ENCODE measurements at places on chromosomes 3 and 15. TPM values are rescaled to one million over a fixed set of nuclear protein-coding genes. Genes with fewer than 3 reads are reported as not detected.

The RBMS3 gene
- polyA plus RNA-seq, result 2.3 TPM

The CD86 gene
- polyA plus RNA-seq, result 2.9 TPM

The OCA2 gene
- 0.08 TPM for polyA plus RNA-seq

The C3orf20 gene
- polyA plus RNA-seq, result 0.02 TPM

The CASR gene
- not detected for polyA plus RNA-seq

The RFTN1 gene
- polyA plus RNA-seq, result 24.2 TPM

The ZMYND10 gene
- 0.10 TPM for polyA plus RNA-seq

The NPAP1 gene
- polyA plus RNA-seq, result not detected

The LMCD1 gene
- 4.4 TPM for polyA plus RNA-seq

The HRH1 gene
- 15.1 TPM for polyA plus RNA-seq

- no peak overlapping the region for H3K4me3 ChIP-seq
- no peaks in the 10 kb centered on the region for H3K36me3 ChIP-seq
- peaks cover 37% of the 10 kb centered on the region for H3K27me3 ChIP-seq
- no peak for DNase-seq
These were observed 3.2 kb upstream of the PLXND1 start for GRCh38 chr3:129609591-129610182.

GRCh38 chr3:143206955-143207337, 87.4 kb downstream of the CHST2 start:
- H3K27me3 ChIP-seq, result no peaks in the 10 kb centered on the region
- no peak for DNase-seq
- no peaks in the 10 kb centered on the region for H3K36me3 ChIP-seq
- no peak overlapping the region for H3K27ac ChIP-seq
- H3K4me1 ChIP-seq, result no peaks in the 10 kb centered on the region

DNA sequence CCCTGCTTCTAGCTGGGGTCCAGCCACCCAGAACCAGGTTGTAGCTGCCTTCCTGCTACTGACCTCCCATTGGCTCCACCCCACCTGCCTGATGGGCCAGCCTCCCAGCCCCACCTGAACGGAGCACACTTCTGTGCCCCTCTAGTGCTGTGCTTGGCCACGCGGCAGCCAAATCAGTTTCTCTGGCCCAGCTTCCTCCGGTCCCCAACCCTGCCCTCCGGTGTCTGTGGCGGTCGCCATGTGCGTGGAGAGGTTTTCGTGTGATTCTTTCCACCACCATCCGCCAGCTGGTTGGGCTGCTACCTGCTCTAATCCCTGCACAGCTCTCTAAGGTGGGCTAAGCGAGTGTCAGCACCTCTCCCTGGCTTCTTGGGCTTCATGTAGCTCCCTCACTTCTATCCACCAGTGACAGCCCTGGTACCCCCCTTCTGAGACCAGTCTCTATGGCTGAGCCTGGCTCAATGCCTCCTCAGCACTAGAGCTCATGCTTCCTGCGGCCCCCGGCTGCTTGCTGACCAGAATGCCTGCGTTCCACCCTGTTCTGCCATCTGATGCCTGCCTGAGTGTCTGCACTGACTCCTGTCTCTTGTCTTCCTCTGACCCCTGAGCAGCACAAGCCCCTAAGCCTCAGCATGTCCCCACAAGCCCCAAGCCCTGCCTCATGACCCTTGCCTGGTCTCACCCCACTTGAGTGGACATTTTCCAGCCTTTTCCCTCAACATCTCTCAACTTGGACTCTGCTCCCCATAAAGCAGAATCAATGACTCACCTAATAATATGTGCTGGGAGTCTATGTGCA, 23.2 kb upstream of the MAGEF1 start:
- H3K4me1 ChIP-seq, result peaks cover 39% of the 10 kb centered on the region
- no peaks in the 10 kb centered on the region for H3K36me3 ChIP-seq
- H3K4me3 ChIP-seq, result no peak overlapping the region
- H3K27ac ChIP-seq, result no peak overlapping the region

GRCh38 chr3:106381939-106382335, 513.1 kb upstream of the CBLB start:
- H3K36me3 ChIP-seq, result no peaks in the 10 kb centered on the region
- H3K4me3 ChIP-seq, result no peak overlapping the region
- no peaks in the 10 kb centered on the region for H3K4me1 ChIP-seq
- H3K27me3 ChIP-seq, result no peaks in the 10 kb centered on the region
- H3K27ac ChIP-seq, result no peak overlapping the region
- DNase-seq, result no peak

DNA sequence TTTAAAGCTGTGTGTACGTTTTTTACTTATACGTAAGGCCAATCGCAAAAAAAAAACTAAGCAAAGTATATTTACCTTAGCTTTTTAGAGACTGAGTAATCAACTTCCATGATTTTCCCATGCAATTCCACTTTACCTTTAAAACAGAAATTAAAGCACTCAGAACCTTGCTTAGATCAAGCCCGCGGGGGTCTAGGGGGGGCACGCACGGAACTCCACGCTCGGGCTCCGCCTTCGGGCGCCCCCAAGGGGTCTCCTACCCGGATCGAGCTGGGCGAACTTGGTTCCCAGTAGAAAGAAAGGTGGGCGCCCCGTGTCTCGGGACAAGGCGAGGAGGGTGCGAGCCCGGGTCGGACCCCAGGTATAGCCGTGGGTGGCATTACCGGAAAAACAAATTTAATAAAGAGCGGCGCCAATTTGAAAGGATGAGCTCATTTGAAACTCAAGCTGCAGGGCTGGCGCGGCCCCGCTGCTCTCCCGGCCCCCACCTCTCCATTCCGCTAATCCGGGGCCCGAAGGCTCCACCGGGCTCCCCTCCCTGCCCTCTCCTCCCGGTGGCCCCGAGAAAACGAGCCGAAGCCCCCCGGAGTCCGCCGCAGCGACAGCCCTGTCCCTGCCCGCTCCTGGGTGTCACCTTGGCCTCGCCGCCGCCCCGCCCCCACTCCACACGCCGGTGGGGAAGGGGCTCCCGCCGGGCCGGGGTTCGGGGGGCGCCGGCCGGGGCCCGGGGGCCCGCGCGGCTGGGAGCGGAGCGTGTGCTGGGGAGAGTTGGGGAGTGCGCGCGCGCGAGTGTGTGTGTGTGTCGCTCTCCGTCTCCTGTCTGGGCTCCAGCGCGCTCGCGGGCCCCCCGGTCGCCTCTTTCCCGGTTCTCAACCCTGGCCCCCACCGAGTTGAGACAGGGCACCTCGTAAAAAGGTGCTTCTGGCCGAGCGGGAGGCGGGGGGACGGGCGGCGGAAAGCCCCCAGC, 1.5 kb downstream of the IGF2BP2 start:
- no peak for DNase-seq
- H3K4me1 ChIP-seq, result peaks cover 14% of the 10 kb centered on the region
- H3K4me3 ChIP-seq, result peak overlapping the region; percentile 85
- H3K36me3 ChIP-seq, result no peaks in the 10 kb centered on the region

DNA sequence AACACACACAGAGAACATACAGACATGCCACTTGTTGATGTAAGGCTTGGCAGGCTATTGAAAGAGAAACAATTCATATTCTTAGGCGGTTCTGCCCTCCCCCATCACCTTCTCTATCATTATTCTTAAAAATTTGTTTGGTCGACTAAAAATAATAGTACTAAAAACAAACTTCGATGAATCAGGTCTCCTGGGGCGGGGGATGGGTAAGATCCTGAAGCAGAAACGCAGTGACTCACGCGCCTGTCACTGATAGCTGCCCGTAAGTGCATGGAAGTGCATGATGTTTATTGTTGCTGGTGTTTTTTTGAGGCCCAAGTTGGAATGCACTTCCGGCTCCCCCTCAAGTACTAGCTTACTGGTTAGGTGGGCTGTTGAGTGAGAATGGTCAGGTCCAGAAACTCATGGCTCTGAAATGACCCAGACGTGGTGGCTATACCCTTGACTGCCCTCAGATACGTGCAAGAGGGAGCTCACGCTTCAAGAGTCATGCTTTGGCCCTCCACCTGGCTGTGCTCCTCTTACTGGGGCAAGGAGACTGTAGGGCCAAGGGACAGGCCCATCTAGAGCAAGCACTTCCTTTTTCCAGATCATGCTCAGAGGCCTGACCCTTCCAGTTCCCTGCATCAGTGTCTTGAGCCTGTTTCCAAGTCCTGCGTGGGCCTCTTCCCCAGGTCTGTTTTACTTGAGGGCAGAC, 10.9 kb downstream of the SMAD3 start:
- H3K27ac ChIP-seq, result peak overlapping the region; percentile 76
- no peak for DNase-seq
- peaks cover 3% of the 10 kb centered on the region for H3K36me3 ChIP-seq
- H3K27me3 ChIP-seq, result no peaks in the 10 kb centered on the region

- no peaks in the 10 kb centered on the region for H3K27me3 ChIP-seq
- no peak for DNase-seq
- H3K36me3 ChIP-seq, result no peaks in the 10 kb centered on the region
- no peak overlapping the region for H3K4me3 ChIP-seq
- H3K4me1 ChIP-seq, result no peaks in the 10 kb centered on the region
- H3K27ac ChIP-seq, result no peak overlapping the region
These were observed 28.0 kb downstream of the CSPG4 start for GRCh38 chr15:75684648-75685047.

- no peak overlapping the region for H3K4me3 ChIP-seq
- no peaks in the 10 kb centered on the region for H3K27me3 ChIP-seq
- no peaks in the 10 kb centered on the region for H3K4me1 ChIP-seq
These were observed 92.8 kb downstream of the CCNL1 start for GRCh38 chr3:157067114-157067513.

GRCh38 chr3:9420850-9421549, 23.6 kb downstream of the SETD5 start:
- DNase-seq, result no peak
- no peak overlapping the region for H3K4me3 ChIP-seq
- H3K4me1 ChIP-seq, result peaks cover 52% of the 10 kb centered on the region

DNA sequence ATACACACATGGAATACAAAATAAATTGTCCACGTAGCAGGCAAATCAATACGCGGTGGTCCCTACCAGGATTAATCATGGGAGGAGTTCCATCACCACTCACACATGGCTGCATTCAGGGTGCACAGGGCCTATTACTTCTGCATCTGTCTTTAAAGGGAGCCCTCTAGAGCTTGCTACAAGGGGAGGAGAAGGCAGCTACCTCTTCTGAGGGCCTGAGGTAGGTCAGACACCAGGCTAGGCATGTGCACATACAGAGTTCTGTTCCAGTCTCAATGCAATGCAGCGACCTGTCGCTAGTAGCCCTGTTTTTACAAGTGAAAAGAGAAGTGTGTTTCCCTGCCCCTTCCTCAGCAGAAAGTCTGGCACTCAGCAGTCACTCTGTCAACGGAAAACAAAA, 102.7 kb downstream of the ROBO2 start:
- no peak overlapping the region for H3K27ac ChIP-seq
- no peaks in the 10 kb centered on the region for H3K4me1 ChIP-seq
- no peaks in the 10 kb centered on the region for H3K36me3 ChIP-seq
- no peak for DNase-seq

GRCh38 chr3:43872901-43873300, 182.2 kb downstream of the ABHD5 start:
- no peaks in the 10 kb centered on the region for H3K27me3 ChIP-seq
- H3K27ac ChIP-seq, result peak overlapping the region; percentile 75
- H3K4me3 ChIP-seq, result no peak overlapping the region
- H3K36me3 ChIP-seq, result no peaks in the 10 kb centered on the region
- DNase-seq, result no peak

GRCh38 chr3:188137051-188137450, 16.9 kb upstream of the LPP start:
- no peaks in the 10 kb centered on the region for H3K36me3 ChIP-seq
- H3K4me1 ChIP-seq, result no peaks in the 10 kb centered on the region
- no peaks in the 10 kb centered on the region for H3K27me3 ChIP-seq
- no peak for DNase-seq
- H3K27ac ChIP-seq, result no peak overlapping the region

DNA sequence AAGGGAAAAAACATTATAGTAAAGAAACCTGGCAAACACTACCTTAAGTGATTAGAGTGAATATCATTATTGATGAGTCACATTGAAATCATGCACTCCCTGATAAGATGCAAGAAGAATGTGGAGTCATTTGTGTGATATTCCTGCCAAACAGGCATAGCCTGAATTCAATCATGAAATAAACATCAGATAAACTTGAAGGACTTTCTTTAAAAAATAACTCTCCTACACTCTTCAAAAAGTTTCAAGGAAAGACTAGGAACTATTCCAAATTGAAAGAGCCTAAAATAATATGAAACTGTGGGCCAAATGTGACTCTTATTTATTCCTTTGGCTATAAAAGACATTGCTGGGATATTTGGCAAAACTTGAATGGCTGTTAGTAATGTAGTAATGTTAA, 625.7 kb upstream of the LMCD1 start:
- H3K27me3 ChIP-seq, result no peaks in the 10 kb centered on the region
- no peaks in the 10 kb centered on the region for H3K36me3 ChIP-seq
- peak overlapping the region; percentile 44 for H3K27ac ChIP-seq
- peak; percentile 23 for DNase-seq
- H3K4me1 ChIP-seq, result peaks cover 35% of the 10 kb centered on the region

DNA sequence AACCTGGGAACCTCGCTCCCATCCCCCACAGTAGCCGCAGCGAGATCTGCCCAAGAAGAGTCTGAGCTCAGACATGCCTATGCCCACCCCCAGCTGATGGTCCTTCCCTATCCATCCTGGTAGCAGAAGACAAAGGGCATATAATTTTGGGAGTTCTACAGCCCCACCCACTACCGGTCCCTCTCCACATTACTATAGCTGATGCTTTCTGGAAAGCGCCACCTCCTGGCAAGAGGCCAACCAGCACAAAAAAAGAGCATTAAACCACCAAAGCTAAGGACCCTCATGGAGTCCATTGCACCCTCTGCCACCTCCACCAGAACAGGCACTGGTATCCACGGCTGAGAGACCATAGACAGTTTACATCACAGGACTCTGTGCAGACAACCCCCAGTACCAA, 168.4 kb downstream of the MEGF11 start:
- DNase-seq, result no peak
- peaks cover 8% of the 10 kb centered on the region for H3K4me1 ChIP-seq
- H3K4me3 ChIP-seq, result no peak overlapping the region
- no peaks in the 10 kb centered on the region for H3K36me3 ChIP-seq
- H3K27ac ChIP-seq, result no peak overlapping the region

- H3K36me3 ChIP-seq, result no peaks in the 10 kb centered on the region
- H3K27ac ChIP-seq, result no peak overlapping the region
- H3K27me3 ChIP-seq, result peaks cover 13% of the 10 kb centered on the region
These were observed 11.5 kb downstream of the IGDCC3 start for GRCh38 chr15:65366122-65366892.

- no peak for DNase-seq
- H3K36me3 ChIP-seq, result no peaks in the 10 kb centered on the region
- peaks cover 30% of the 10 kb centered on the region for H3K4me1 ChIP-seq
These were observed 411.1 kb upstream of the RGMA start for GRCh38 chr15:93500155-93500554.
